NCI-H1417 treated with DMSO at 0.1 percent for 48 hours (cell line): ENCODE measurements at places on chromosomes 7 and 10.

GRCh38 chr10:18325889-18326531, 185.8 kb downstream of the CACNB2 start:
- no peak for DNase-seq

GRCh38 chr10:60958892-60959601, 15.1 kb upstream of the RHOBTB1 start:
- DNase-seq: no peak

GRCh38 chr7:22896917-22897316, 74.3 kb upstream of the TOMM7 start:
- DNase-seq: no peak

GRCh38 chr10:29734962-29735627, 100.3 kb upstream of the SVIL start:
- DNase-seq: no peak

DNA sequence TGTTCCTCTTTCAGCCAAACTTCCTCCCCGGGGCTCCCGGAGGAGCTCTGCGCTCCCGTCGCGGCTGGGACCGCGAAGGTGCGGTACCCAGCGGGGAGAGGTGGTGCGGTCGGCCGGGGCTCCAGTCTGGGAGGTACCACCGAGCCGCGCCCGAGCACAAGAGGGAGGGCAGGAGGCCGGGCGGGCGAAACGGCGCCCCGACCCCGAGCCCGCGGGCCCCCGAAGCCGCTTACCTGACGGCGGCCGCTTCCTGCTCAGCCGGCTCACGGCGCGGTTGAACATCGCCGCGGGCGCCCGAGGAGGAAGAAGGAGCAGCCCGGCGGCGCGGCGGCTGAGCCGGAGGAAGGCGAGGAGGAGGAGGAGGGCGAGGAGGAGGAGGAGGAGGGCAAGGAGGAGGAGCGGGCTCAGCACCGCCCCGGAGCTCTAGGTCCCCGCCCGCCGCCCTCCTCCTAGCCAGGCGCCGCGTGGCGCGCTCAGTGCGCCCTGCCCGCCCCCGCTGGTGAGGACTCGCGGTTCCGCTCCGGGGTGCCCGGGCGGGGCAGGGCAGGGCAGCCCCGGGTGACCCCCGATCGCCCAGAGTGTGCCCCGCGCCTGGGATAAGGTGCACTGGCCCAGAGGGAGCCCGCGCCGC, at the start of gene RGS10:
TSS of gene RGS10 (minus strand) at position 363 of the 631 bp plus-strand sequence. CDS start at position 282, 81 bp downstream.
- DNase-seq: no peak

GRCh38 chr10:4450981-4451908, 374.8 kb upstream of the AKR1E2 start:
- DNase-seq: no peak

GRCh38 chr10:46550795-46551700, 5.4 kb downstream of the GPRIN2 start:
- DNase-seq: no peak

- DNase-seq: no peak
Observed at GRCh38 chr7:93757426-93757825, 133.1 kb downstream of the TFPI2 start.

- no peak for DNase-seq
Observed at GRCh38 chr10:129887381-129887905, 76.6 kb downstream of the EBF3 start.

- no peak for DNase-seq
Observed at GRCh38 chr10:91462423-91462822, 52.3 kb downstream of the HECTD2 start.

DNA sequence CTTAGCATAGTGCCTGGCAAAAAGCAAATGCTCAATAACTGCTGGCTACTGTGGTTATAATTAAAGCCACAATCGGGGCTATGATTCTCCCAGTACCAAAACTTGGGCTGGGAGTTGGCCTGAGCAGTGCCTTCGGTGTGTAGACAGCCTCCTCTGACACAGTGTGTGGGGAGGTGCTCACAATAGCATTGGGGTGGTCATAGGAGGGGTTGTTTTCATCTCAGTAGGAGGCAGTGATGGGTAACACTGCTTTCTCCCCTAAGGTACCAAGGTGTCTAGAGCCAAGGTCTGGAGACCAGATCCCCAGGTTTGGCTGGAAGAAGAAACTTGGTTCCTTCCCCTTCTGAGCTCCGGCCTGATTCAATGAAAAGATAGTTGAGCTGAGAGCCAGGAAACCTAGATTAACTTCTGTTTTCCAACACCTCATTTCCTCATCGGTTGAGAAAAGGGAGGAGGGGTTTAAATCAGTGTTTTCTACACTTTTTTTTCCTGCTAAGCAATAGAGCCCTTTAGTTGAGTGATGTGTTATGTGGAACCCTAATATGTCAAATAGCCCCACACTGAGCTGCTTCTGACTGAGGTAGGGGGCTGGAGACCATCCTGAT, 68.2 kb downstream of the LRMDA start:
- no peak for DNase-seq

DNA sequence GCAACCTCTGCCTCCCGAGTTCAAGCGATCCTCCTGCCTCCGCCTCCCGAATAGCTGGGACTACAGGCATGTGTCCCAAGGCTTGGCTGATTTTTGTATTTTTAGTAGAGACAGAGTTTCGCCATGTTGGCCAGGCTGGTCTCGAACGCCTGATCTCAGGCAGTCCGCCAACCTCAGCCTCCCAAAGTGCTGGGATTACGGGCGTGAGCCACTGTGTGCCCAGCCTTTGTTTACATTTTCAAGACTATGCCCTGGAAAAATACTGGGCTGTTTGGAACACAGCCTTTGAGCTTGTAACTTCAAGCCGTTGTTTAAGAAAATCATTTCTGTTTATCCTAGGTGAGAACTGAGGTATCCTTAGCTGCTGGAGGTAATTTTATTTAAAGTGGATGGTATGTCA, 1.9 kb downstream of the ZKSCAN1 start:
- no peak for DNase-seq

DNA sequence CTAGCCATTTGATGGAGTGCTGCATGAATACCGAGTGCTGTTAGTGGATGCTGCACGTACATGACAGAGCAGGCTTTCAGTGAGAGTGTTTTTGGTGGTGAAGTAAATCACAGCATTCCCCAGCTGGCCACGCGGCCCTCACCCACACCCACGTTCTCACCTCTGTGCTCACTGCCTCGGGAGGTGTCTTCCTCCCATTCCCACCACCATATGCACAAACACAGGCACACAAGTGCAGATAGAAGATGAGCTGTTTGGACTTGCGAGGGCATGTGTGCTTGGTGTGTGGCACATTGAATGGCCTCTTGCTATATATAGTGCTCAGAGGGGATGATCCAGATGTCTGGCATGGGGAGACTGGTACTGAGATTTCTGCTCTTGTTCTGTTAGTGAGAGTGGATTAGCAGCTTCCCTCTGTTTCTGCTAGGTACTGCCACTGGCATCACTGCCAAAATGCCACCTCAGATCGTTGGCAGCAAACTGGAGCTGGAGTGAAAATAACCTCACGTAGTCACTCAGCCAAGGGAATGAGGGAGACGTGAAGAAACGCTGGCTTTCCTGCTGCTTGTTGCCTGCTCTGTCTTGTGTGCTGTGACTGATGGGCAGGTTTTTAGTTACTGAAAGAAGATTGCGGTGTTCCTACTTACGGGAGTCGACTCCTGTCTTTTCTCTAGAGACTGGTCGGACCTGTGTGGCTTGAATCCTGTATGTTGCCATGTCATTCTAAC, 19.1 kb downstream of the DNAJB6 start:
- no peak for DNase-seq

DNA sequence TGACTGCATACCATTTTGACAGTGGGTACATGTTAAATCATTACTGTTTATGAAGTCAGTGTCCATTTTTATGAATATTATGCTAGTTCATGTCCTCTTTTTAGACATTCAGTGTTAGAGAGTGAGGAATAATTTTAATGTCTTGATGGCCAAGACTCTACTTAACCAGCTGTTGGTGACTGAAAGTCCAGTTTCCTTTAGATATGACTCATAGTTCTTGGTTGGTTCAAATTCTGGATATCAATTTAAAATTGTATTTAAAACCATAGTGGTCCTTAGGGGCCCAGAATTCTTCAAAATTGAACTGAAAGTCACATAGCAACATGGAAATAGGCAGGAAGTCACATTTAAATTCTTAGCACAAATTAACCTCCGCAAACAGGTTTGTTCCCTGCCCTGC, 196.5 kb upstream of the PRPS1L1 start:
- no peak for DNase-seq

GRCh38 chr7:39697483-39697882, 74.1 kb downstream of the RALA start:
- DNase-seq: no peak

DNA sequence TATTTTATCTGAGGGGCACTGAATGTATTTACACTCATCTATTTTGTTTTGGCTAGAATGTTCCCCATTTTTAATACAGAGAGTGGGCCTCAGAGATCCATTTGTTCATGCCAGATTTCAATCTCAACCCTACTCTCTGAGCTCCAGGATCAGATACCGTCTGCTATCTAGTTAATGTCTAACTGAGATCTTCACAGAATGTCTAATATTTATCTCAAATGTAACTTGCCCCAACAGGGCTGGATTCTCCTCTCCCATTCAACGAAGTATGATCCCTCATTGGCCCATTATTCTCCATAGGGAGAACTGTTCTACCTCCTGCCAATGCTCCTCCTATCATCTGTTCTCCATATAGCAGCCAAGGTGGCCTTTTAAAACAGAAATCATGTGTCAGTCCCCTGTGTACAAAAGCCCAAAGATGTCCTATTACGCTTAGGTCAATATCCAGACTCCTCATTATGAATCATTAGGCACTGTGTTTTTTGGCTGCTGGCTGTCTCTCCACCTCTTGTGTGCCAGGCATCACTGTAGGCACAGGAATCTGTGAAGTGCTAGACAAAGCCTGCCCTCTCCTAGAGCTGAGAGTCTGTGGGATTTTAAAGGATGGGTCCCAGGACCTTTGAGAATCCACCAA, 169.3 kb upstream of the AGK start:
- DNase-seq: no peak

GRCh38 chr10:70272925-70273316, 10.9 kb downstream of the NPFFR1 start:
- no peak for DNase-seq

- no peak for DNase-seq
Observed at GRCh38 chr7:103301441-103301840, 4.2 kb downstream of the PMPCB start.

DNA sequence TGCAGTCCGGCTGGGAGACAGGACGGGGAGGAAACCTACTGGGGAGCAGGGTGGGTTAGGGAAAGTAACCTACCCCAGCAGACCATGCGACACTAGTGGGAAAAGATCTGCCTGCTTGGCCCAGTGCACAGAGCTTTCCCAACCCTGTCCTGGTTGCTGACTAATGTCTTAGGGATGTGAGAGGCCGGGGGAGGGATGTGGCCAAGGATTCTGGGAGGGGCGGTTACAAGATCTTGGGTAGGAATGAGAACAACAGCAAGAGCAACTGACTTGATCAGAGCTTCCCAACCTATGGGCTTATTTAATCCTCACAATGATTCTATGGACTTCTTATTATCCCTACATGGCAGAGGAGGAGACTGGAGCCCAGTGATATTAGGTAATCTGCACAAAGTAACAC, 24.0 kb upstream of the EIF5AL1 start:
- no peak for DNase-seq

DNA sequence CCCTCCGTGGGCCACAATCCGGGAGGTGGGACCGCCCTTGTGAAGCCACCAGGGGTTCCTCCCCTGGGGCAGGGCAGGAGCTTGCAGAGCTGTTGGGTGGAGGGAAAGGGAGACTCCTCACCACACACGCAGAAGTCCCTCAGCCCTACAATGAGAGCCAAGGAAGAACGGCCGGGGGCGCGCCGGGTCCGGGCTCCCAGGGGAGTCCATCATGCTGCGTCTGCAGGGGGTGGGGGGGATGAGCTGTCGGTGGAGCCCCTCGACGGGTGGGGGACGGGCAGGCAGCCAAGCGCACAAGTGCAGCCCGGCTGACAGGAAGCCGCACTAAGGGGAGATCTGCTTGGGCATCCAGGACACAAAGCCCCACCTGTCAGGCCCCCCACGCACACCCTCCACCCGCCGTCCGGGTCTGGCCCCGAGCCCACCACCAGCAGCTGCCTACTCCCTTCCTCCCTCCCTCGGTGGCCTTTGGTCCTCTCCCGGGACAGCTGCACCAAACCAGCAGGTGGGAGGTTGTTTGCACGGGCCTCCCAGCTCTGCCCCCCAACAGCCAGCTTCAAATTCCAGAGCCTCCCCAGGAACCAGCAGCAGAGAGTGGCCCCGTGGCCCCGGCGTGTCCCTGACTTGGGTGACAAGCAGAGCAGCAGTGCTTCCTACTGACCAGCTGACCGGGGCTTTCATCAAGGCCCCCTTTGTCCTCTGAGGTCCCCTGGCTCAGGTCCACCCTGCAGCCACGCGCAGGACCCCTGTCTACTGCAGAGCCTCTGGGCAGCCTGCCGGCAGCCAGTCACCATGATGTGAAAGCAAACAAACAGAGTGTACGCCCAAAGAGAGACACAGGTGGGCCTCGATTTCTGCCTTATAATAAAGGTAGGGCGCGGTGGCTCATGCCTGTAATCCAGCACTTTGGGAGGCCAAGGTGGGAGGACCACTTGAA, 50.3 kb downstream of the HIP1 start:
- no peak for DNase-seq

DNA sequence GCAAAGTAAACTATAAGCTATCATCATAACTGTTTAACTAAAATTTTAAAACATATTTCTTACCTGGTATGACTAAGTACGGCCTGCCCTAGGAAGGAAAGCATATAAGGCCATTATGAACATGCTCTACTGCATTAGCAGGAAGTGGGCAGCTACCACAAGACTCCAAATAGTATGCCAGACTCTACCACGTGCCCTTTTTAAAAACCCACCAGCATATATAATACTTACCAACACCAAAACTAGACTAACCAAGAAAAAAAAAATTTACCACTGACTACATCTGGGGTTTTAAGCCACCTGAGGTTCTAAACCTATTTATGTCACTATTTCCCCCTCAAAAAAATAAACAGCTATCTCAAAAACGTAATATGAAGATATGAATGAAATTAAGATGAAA, 30.1 kb downstream of the NUDCD3 start:
- DNase-seq: no peak

- no peak for DNase-seq
Observed at GRCh38 chr7:150405584-150406311, 26.6 kb downstream of the ZNF775 start.

DNA sequence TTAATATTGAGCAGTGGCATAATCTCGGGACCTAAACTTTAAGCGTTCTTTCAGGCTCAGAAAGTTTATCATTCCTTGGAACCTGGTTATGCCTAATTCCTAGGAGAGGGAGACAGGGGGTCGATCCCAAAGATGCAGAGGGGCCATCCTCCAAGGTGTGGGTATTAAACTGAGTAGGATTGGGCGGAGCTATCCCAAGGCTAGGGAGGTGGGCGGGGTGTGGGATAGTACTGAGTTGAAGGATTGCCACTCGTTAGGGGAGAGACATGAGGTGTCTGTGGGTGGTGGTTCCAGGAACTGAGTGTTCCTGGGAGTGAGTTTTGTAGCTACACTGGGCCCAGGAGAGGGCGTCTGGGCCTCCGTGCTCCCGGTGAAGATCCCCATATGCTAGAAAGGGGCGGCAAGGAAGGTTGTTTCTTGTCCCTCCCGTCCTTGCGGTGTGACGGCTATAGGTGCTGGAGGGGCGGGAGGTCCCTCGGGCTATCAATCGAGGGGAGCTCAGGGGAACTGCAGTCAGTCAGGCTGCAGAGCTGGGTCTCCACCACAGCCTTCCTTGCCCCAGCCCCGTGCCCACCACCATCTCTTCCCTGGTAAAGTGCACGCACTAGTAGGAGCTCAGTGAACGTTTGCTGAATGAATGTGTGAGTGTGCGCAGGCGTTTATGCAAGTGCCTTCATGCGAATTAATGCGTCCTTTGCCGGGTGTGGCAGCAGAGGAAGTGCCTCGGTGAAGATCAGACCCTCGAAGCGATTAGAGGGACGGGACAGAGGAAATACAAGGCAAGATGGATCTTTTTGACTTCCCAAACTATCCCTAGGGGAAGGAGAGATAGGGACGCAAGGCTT, 3.0 kb upstream of the HMX2 start:
- no peak for DNase-seq
